ENCODE measurements at places on chromosomes 1 and 21.

- DNase-seq = no peak
These were observed 2.5 kb downstream of the MR1 start for GRCh38 chr1:181036107-181036836.

DNA sequence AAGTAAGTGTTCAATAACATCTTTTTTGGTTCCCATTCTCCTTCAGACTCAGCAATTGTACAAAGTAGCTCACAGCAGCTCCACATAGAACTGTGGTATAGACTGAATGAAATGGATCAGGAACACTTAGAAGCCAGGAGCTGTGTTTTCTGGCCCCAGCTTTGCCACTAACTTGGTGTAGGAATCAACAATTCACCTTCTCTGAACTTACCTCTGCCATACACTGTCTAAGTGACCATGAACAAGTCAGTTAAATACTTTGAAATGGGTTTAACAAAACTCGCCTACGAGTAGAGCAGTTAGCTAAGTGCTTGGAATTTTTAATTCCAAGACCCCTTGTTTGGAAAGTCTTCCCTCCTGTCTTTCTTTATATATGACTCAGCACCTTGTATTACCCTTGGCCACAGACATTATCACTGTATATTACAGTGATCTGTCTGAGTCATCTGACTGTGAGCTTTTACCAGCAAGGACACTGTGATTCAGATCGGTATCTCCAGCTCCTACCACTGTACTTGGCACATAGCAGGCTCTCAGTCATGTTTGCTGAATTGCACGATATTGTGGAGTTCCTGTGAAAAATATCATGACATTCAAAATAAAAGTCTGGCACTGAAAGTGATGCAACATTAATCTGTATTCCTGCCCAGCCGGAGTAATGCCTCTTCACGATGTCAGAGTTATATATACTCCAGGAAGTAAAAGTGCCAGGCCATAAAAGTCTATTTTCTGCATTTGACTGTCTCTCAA, 101.7 kb upstream of the BEND5 start:
- no peak for DNase-seq

DNA sequence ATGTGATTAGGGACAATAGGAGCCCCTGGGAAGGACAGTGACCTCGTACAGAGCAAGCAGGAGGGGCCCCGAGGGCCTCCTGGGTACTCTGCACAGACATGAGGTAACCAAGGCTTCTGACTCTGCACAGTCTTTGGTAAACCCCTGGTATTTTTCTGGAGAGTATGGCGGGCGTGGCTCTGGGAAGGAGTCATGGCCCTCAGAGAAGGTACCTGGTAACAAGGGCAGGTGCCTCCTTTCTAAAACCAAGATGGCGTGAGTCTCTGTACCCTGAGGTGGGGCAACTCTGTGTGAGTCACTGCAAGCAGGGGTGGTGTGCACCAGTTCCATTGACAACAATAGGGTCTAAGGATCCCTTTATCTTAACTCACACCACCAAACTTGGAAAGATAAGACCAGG, 39.9 kb upstream of the SLC19A1 start:
- DNase-seq = no peak

DNA sequence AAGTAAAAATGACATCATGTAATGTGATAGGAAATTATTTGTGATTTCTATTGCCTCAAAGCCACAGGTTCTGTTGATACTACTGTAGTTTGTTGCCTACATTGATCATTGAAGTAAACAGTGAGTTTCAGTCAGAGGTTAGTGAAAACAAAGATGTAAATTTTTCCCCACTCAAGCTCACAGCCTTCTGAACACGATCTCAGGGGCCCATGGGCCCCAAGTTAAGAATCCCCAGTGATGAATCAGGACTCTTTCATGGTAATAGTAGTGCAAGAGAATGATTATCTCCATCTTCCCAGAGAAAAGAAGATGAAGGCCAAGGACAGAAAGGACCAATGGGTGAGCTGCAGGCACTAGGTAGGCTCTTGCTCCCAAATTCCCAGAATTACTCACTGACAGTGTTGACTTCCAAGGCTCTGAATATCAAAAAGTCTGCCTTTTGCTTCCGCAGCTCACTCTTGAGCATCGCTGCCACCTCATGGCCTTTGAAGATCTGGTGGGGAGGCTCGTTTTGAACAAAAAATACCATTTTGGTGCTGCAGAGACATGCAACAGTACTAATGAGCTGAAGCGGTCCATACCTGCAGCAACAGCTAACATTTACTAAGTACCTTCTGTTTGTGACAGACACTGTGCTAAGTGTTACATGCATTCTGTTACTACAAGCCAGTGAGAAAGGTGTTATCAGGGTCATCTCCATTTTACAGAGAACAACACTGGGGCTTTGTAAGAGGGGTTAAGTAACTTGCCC, 113.3 kb downstream of the KIAA0319L start:
- DNase-seq = no peak

- no peak for DNase-seq
These were observed 33.3 kb downstream of the RRAGC start for GRCh38 chr1:38826262-38826661.

DNA sequence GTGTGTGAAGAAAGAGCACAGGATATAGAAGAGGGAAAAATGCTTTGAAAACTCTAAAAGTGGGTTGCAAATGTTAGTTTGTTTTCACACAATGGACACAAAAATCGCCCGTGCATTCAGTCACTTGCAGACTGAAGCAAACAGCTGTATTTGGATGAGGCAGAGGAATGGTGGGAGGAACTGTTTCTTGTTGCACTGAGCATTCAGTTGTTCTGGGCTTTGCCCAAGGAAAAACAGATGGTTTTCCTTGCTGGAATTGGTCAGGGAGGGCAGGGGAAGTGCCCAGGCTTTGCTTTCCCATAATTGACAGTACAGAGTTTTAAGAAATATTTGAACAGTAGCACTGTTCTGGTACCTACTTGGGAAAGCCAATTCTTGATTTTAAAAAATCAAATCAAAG, 19.5 kb upstream of the WARS2 start:
- DNase-seq = no peak

DNA sequence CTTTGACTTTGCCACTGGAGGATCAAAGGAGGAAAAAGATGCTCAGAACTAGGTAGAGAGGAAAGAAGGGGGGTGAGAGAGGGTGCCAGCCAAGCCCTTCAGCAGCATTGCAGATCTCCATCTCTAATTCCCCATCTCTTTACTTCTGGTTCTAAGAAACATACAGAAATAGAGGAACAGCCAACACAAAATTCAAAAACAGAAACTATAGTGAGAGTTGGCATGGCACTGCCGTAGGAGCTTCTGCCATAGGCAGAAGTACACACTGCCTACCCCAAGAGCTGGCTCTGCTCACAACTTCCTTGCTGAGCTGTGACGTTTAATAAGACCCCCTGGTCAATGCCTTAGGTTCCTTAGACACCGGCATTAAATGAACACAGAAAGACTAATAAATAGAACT, 26.6 kb upstream of the RPF1 start:
- DNase-seq = no peak

- no peak for DNase-seq
These were observed 94.7 kb upstream of the ACTRT2 start for GRCh38 chr1:2926447-2927055.

- no peak for DNase-seq
These were observed 20.5 kb upstream of the SIPA1L2 start for GRCh38 chr1:232650418-232650817.

- DNase-seq = no peak
These were observed 3.1 kb downstream of the USP48 start for GRCh38 chr1:21779613-21780521.

DNA sequence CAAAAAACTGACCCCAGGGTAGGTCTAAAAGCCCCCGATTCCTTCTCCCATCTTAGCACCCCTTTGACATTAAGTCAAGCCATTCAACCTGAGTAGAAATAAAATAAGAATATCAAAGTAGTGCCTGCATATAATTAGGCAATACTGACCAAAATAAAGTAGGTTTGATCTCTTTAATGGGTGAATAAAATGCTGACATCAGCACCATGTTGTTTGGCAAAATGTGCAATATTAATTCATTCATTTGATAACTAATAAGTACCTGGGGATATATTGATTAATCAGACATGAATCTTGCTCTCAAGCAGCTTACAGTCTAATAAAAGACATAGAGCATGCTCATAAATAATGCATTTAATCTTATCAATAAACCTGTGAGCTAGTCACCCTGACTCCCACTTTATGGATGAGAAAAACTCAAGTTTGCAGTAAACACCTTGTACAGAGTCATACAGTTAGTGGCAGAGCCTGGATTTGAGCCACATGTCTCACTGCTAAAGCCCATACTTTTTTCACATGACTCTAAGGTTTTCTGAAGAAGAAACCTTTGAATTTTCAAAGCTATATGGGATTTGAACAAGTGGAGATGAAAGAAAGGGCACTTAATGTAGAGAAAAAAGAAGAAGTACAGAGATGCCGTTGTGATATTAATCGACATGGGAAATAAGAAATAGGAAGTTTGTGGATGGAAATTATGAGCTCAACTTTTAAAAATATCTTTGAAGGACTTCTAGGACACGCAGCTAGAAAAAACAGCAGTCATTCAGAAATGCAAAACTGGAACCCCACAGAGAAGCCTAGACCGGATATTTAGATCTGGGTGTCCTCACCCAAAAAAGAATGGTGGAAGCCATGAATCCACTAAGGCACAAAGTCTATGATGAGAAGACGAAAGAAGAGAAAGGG, 183.9 kb downstream of the TOMM20 start:
- no peak for DNase-seq

DNA sequence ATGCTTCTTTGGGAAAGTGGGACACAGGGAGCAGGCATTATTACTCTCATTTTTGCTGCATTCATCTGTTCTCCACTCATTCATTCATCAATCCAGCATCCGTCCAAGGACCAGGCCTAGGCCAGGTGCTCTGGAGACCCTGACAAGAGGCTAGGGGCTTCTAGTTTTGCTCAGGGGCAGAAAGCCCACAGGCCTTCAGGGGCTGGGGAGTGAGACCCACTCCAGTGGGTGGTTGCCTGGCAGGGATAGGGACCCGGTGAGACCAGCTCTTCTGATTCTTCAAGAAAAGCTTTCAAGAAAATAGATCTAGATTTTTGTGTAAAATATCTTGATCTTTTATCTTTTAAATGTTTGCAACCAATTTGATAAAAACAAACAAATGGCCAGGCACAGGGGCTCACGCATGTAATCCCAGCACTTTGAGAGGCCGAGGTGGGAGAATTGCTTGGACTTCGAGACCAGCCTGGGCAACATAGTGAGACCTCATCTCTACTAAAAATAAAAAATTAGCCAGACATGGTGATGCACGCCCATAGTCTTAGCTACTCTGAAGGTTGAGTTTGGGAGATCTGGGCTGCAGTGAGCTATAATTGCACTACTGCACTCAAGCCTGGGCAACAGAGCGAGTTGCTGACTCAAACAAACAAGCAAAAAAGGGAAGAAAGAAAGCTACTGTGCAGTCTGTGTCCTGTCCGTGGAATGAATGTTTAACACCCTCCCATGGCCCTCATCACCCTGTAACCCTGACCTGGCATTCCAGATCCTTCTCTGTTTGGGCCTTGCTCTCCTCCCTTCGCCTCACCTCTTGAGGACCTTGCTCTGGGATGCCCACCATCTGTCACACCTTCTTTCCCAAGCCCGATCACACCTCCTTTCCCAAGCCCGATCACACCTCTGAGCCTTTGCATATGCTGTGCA, 17.3 kb upstream of the LRP8 start:
- no peak for DNase-seq

DNA sequence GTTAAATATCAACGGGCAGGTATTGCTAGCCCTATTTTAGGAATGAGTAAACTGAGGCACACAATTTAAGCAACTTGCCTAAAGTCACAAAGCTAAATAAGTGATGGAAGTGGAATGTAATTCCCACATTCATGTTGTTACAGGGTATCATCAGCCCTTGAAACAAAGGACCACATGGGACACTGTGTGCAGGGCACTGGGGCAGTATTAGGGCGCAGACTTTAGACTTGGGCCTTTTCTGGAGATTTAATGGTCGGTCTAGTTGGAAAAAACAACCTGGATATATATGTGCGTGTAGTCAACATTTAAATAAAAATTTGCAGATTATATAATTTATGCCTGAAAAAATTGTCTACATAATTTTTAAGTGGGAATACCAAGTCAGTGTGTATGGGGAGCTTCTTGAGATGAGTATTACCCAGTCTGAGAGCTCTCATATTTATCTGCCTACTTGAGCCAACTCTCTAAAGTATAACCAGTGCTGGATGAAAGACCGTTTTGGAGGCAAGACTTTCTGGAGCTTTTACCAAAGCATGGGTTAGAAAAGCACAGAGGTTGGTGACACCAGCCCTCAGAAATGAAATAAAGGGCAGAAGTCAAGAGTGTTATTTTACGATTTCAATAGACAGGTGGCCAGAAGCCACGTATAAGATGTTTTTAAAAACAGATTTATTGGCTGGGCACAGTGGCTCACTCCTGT, 1.6 kb downstream of the KDM1A start:
- no peak for DNase-seq

- no peak for DNase-seq
These were observed 245.0 kb downstream of the KAZN start for GRCh38 chr1:14843525-14843924.

DNA sequence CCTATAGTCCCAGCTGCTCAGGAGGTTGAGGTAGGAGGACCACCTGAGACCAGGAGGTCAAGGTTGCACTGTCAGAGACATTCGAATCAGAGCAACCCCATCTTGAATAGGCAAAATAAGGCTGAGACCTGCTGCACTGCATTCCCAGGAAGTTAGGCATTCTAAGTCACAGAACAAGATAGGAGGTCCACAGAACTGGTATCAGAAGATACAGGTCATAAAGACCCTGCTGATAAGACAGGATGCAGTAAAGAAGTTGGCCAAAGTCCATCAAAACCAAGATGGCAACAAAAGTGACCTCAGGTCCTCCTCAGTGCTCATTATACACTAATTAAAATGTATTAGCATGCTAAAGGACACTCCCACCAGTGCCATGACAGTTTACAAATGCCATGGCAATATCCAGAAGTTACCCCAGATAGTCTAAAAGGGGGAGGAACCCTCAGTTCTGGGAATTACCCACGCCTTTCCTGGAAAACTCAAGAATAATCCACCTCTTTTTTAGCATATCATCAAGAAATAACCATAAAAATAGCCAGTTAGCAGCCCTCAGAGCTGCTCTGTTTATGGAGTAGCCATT, 65.2 kb upstream of the KLHDC7A start:
- DNase-seq = no peak

- DNase-seq = no peak
These were observed 29.1 kb downstream of the DDR2 start for GRCh38 chr1:162661336-162661735.

- no peak for DNase-seq
These were observed 55.9 kb downstream of the MT1HL1 start for GRCh38 chr1:236948381-236948780.

DNA sequence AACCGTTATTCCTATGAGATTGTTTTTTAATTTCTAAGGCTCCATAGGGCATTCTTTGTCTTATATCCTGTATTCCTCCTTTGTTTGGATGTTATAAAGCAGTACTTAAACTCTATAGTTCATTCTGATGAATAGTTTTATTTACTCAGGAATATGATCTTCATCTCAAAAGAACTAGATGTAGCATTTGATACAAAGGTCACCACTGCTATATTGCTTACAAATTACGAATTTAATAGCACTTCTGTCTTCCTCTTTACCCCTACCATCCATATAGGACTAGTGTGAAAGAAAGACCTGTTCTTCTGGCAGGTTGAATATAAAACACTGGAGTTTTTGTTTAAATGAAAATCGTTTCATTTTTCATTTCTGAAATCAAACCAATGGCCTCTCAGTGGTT, 468.1 kb upstream of the CXADR start:
- DNase-seq = no peak
